ENCODE measurements at places on chromosomes 12 and 14.
A peak's percentile ranks its signal among the peaks of the same experiment; 100 is the strongest.

- DNase-seq = no peak
Observed at GRCh38 chr14:46322076-46322475, 329.5 kb downstream of the RPL10L start.

GRCh38 chr12:98998697-98999299 is 353.7 kb downstream of the APAF1 start:
- DNase-seq = peak; percentile 20

DNA sequence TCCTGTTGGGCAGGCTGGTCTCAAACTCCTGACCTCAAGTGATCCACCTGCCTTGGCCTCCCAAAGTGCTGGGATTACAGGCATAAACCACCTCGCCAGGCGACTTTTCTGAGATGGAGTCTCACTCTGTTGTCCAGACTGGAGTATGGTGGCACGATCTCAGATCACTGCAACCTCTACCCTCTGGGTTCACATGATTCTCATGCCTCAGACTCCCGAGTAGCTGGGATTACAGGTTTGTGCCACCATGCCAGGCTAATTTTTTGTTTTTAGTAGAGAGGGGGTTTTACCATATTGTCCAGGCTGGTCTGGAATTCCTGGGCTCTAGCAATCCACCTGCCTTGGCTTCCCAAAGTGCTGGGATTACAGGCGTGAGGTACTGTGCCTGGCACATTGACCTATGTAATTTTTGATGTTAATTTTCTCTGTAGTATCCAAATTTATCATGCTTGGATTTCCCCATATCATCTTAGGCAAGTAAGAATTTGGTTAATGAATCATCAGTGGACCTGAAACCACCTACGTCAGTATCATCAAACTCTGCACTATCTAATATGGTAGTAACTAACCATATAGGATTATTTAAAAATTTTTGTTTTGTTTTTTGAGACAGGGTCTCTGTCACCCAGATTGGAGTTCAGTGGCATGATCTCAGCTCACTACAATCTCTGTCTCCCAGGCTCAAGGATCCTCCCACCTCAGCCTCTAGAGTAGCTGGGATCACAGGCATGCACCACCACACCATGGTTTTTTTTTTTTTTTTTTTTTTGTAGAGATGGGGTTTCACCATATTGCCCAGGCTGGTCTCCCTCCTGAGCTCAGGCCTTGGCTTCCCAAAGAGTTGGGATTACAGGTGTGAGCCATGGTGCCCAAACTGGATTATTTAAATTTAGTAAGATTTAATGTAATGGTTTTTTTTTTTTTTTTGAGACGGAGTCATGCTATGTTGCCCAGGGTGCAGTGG is 11.9 kb upstream of the ATP5F1B start:
- DNase-seq = no peak

DNA sequence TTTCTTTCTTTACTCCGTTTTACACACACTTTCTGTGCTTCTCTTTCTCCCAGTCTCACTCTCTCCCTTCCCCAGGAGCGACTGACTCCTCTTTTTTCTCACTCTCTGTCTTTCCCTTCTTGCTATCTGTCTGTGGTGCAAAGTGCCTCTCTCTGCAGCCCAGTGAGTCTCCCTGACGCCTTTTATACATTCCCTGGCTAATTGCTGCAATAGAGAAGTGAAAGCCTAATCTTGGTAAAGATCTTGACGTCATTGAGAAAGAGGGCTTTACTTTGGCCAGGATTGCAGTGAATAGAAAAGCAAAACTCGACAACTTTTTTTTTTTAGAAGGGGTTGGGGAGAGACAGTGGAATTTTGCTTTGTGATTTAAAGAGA is 706 bp upstream of the DIO2 start:
- DNase-seq = peak; percentile 8

DNA sequence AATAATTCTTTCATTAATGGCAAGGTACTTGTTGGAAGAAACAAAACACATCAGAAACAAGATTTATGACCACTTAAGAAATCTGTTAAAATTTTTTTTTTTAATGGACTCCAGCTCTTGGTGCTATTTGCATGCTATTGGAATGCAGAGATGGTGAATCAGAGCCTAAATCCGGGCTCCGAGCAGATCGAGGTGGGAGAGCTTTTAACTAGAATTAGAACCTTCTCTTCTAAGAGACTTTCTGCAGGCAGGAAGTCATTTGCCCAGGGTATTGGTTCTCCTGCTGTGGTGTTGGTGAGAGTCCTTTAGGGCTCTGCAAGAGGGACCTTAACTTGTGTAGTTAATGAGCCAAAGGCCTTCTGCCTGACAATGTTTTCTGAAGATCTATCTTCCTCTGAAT is 419.4 kb downstream of the SNAPC1 start:
- no peak for DNase-seq

- no peak for DNase-seq
Observed at GRCh38 chr14:64235652-64236640, 58.2 kb downstream of the ESR2 start.

GRCh38 chr14:96874127-96874526 is 76.9 kb downstream of the VRK1 start:
- no peak for DNase-seq

DNA sequence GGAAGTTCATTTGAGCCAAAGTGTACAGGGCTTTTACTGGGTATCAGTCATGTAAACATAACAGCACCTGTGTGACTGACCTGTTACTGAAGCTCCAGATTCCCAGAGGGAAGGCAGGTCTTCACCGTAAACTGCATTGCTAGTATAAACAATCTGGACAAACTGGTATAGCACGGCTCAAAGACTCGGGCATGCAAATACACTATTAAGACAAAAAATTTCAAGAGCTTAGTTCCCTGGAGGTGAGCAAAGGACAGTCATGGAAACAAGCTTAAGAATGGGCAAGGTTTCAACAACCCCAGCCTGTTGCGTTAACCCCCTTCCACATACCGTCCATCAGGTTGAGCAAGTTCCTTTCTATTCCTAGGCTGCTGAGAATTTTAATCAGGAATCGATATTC is 9.4 kb downstream of the PARP11 start:
- no peak for DNase-seq

DNA sequence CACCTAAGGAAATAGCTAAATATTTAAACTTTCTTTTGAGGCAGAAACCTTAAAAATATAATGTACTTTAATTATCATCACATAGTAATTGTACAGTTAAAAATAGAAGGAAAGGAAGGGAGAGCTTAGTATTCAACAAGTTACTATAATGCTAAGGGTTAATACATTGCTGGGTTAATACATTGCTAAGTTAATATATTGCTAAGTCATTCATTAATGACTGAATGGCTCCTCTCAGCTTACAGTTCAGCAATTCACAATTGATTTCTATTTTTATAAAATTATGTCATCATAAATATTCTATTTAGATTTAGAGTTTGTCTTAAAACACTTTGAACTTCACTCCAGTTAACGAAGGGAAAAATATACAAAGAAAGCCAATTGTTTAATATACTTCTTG is 207.9 kb downstream of the BMP4 start:
- no peak for DNase-seq

DNA sequence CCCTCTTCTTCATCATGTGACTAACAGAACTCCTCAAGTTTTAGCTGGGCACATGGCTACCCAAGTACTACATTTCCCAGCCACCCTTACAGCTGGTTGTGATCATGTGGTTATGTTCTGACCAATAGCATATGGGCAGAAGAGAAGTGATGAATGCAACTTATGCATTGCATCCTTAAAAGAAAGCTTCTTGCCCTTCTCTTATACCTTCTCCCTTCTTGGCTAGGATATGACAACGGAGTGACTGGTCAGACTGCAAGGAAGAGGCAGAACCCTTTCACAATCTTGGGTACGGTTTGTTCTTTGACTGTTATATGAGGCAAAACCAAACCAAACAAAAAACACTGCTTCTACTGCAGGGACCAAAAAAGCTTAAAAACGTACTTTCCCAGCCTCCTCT is 66.5 kb upstream of the MAX start:
- peak; percentile 39 for DNase-seq

All from fibroblast of the conjunctiva (primary cell).